Activated T-helper 17 cell treated with anti-CD3 and anti-CD28 coated beads, Interleukin-2, amount 50 U/mL, for 72 hours (primary cell): ENCODE measurements at places on chromosomes 1 and 21. TPM values are rescaled to one million over a fixed set of nuclear protein-coding genes. Genes with fewer than 3 reads are reported as not detected.
A peak's percentile ranks its signal among the peaks of the same experiment; 100 is the strongest.

FLG gene
- not detected for total RNA-seq

DNA sequence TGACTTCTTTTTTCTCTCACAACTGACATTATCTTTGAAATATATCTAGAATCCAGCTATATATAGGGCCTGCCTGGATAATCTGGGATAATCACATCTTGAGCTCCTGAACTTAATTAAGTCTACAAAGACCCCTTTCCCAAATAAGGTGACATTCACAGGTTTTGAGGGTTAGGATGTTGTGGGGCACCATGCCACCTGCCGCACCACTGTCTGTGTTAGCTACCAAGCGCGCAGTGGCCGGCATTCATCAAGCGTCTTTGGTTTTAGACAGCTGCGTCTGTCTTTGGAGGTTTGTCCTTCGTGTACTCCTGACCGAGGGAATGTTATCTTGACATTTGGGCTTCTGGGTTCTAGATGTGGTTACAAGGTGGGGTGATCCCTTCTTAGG lies 7.5 kb downstream of the TRAPPC10 start:
- ATAC-seq: no peak

DNA sequence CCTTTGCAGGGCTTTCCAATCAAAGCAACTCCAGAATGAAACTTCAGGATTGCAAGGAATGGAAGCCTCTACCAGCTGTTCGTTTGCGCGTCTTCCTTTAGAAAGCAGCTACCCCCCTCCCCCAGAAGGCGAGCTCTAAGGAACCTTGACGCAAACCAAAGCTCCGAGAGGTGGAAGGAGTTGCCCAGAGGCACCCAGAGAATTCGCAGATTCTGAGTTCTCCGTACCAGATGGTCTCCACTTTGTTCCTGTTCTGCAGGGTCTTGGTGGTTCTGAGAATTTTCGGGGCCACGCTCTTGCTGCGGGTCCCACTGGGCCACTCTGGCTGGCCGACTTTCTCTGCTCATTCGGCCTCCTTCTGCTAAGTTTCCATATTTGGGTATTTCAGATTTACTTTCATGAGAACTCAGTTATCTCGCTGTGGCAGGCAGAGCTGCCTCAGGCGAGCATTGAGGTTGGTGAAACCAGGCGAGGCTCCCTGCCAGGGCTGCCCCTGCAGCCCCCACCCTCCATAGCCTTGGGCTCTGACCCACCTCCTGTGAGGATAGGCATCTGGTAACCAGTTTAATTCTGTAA lies 801 bp downstream of the TRAF5 start:
- peak; percentile 30 for ATAC-seq

C1QA gene
- total RNA-seq: not detected

GRCh38 chr1:38788341-38789336 lies 70.9 kb downstream of the RRAGC start:
- ATAC-seq: no peak

GSTM5 gene
- not detected for total RNA-seq

RIPK4 gene
- not detected for total RNA-seq

DNA sequence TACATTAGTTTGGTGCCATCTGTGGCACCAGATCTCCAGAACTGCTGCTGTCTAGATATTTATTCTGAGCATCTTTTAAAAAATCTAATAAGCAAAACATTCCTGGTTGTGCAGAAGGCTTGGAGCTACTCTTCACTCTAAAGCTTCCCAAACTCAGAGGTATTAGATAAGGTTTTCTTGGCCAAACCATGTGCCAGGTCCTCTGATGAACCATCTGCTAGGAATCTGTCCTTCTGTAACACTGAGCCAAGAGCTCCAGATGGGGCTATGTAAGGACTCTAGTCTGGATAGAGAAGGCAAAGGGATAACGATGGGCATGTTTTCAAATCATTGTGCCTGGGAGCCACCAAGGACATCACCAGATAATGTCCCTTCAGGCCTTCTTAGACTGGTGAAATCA lies 410.6 kb downstream of the NTNG1 start:
- ATAC-seq: no peak

GRCh38 chr1:111909030-111909429 lies 80.4 kb downstream of the KCND3 start:
- no peak for ATAC-seq

DNA sequence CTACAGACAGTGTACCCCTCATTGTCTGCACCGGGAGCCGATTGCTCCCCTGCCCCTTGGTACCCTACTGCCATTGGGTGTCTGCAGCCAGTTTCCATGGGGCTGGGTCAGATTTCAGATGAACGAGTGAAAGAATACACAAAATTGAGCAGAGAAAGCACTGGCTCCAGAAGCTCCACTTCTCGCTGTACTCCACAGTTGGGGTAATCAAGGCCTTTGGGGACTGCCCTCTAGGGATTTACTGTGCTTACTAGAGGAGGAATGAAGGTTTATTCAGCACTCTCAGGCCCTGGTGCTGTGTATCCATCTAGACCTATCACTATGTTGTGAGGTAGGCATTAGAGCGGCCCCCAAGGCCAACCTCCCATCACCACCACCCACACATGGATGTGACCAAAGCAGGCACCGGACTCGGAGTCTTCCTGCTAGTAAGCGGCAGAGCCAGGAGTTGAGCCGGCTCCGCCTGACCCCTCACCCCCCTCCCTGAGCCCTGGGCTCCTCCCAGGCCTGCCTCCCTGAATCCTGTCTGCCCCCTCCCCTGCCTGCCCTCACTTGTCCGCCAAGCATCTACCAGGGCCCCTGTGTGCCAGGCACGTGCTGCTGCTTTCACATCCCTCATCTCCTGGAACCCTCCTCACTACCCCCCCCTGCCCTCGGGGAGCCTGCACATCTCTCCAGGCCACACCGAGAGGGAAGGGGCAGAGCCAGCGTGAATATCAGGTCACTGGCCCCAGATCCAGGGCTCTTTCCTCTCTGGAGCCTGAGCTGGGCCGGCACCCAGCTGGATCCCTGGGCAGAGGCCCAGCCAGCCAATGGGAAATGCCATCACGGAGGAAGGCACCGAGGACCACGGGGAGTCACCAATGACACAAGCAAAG lies 23.3 kb downstream of the KCNN3 start:
- no peak for ATAC-seq

DNA sequence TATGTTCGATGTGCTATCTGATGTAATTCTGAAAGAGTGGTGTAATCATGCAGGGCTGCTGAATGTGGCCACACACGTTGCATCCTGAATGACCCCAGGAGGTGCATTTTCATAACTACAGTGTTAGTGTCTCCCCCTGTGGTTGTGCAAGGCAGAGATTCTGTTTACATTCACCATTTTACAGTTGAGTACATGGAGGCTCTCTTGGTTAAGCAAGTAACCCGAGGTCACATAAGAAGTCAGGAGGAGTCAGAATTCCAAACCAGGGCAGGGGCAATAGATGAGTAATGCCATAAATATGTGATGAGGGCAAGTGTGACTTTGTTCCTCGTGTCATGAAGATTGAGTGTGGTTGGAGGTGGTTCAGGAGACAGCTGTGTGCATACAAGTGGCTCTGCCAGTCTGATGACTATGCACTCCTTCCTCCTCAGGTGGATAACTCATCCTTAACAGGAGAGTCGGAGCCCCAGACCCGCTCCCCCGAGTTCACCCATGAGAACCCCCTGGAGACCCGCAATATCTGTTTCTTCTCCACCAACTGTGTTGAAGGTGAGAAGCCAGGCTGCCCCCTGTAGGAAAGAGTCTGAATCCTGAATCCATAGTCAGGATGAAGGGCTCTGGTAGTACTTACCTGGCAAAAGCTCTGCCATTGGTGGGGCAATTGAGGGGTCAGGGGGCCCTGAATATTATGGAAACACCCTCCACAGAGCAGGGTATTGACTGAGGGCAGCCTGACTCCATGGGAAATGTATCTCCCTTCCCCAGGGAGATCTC lies 9.3 kb downstream of the ATP1A2 start:
- no peak for ATAC-seq

- ATAC-seq: no peak
These were observed 14.6 kb upstream of the TRNP1 start for GRCh38 chr1:26978901-26979300.
